Stimulated activated CD8-positive, alpha-beta memory T cell treated with anti-CD3 and anti-CD28 coated beads, Interleukin-2, amount 100 ng/mL, for 1 hour (primary cell): ENCODE measurements at places on chromosomes 5 and 9.

GRCh38 chr9:28688172-28688571 lies 1114.9 kb upstream of the C9orf72 start:
- no peak for DNase-seq

GRCh38 chr5:119340597-119341218 lies 15.1 kb upstream of the TNFAIP8 start:
- no peak for DNase-seq

- no peak for DNase-seq
These were observed 689 bp upstream of the GLRA1 start for GRCh38 chr5:151925340-151925739.

DNA sequence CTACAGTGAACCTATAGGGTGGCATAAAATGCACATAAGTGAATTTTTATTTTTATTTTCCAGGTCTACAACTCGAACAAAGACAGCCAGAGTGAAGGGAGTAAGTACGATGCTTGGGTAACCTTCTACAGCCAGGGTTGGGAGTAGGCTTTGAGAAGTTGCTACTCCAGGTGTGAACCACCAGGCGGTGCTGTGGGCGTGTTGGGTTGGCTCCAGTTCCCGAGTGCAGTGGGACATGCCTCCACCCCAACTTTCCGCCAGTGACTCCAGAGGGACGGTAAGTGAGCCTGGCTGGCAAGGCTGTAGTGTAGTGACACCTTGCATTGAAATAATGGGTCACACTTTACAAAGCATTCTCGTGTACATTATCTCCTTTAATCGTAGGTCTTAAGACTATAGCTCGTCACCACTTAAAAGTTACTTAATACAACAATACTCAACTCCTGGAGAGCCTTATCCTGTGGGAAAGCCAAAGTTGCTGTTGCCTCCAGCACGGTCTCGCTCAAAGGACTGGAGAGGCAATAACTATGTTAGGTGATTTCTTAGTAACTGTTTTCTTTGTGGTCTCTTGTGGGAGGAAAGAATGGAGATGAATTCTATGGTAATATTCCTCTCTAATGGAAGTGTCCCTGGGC lies 244.0 kb downstream of the ARHGAP26 start:
- no peak for DNase-seq

GRCh38 chr5:142977363-142978051 lies 207.3 kb downstream of the ARHGAP26 start:
- DNase-seq, result no peak

DNA sequence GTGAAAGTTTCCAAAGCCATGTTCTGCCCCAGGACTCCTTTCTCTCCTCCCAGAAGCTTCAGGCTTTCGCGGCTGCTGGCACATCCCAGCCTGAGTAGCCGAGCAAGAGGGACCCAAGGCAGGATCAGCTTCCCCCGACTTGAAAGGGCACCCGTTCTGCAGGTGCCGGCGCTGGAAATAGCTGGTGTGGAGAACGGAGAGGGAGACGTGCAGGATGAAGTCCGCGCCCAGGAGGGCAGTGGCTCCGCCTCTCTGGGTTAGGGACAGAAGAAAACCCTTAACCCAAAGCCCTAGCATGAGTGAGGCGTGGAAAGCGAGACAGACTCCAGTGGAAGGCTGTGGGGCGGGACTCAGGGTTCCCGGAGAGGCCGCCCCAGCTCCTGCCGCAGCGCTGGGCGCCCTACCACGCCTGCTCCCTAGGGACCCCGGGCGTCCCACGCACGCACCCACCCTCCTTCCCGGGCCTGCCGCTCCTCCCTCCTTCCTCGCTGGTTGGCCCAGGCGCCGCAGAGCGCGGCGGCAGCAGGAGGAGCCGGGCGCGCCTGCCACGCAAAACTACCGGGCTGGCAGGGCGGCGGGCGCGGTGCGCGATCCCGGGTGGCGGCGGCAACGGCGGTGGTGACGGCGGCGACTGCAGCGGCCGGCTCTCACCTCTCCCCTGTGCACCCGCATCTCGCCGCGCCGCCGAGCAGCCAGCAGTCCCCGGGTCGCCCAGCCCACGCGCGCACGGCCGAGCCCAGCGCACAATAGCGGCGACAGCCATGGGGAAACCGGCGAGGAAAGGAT lies at the start of gene SLC1A1:
Gene SLC1A1 (plus strand): TSS at position 550 of the 786 bp plus-strand sequence. CDS start 212 bp downstream, at position 762.
- no peak for DNase-seq
